ENCODE measurements at places on chromosomes 13 and 19. TPM values are rescaled to one million over a fixed set of nuclear protein-coding genes. Genes with fewer than 3 reads are reported as not detected.

DNA sequence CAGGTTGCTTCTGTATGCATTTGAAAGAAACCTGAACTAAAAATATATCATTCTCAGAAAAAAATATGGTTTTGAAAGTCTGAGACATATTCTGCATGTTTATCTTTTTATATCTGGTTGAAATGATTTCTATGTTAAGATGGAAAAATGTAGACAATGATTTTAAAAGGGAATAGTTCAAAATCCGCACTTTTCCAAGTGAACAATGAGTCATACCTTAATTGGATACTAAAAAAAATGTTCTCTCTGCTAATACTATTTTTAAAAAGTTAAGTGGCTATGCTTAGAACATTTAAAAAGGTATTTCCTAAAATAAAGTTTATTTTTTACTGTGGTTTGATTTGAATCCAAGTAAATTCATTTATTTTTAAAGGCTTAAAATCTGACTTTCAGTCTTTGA, 801.4 kb downstream of the SLITRK6 start:
- H3K27ac ChIP-seq: no peak overlapping the region
- H3K36me3 ChIP-seq: no peaks in the 10 kb centered on the region
- no peak overlapping the region for H3K4me3 ChIP-seq
- no peaks in the 10 kb centered on the region for H3K27me3 ChIP-seq
- no peaks in the 10 kb centered on the region for H3K4me1 ChIP-seq

Gene GSX1
- not detected for polyA plus RNA-seq

DNA sequence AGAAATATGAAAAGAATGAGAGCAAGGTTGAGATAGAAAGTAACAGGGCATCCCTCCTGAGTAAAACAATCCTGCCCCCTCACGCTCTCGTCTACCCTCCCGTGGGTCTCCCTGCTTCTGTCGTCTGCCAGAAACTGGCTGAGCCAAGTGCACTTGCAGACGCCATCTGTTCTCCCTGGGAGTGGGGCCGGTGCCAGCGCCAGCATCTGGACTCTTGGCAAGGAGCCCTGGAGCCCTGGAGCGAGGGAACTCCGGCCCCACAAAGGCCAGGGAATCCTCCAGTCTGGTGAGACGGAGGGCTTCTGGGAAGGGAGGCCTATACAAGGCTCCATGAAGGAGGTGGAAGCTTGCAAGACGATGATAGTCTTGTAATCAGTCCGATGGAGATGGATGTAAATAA, 2.3 kb upstream of the TMEM91 start:
- H3K27me3 ChIP-seq: no peaks in the 10 kb centered on the region
- peak; percentile 92 for DNase-seq
- H3K4me3 ChIP-seq: no peak overlapping the region
- no peaks in the 10 kb centered on the region for H3K36me3 ChIP-seq

DNA sequence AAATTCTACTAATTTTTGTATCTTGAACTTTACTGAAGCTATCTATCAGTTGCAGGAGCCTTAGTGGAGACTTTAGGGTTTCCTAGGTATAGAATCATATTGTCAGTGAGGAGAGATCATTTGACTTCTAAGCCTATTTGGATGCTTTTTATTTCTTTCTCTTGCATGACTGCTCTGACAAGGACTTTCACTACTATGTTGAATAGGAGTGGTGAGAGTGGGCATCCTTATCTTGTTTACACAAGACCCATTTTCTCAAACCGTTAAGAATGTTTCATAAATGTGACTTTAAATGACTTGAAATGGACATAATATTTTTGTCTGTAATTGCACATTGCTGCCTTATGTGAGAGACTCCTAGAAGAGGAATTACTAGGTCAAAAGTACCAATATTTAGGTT, 17.9 kb upstream of the CSNK1A1L start:
- peaks cover 6% of the 10 kb centered on the region for H3K4me1 ChIP-seq
- DNase-seq: no peak
- H3K4me3 ChIP-seq: no peak overlapping the region
- no peak overlapping the region for H3K27ac ChIP-seq
- H3K27me3 ChIP-seq: no peaks in the 10 kb centered on the region

DNA sequence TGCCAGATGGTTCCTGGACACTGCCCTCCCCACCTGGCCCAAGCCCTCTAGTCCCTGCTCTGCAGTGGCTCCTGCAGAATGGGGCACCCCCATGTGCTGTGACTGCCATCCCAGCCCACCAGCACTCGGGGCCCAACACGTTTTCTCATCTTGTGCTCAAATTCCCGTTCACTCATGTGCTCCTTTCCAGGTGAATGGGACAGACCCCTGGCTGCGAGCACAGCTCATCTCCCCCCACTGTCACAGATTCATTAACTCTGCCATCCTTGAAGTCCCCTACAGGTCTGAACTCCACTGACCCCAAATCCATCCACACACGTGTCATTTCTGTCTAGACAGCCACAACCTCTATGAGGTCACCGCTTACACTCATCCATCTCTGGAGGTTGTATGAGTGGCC, 23.6 kb downstream of the TUBA3C start:
- no peak overlapping the region for H3K27ac ChIP-seq
- H3K4me1 ChIP-seq: no peaks in the 10 kb centered on the region
- no peaks in the 10 kb centered on the region for H3K27me3 ChIP-seq
- no peak for DNase-seq
- no peaks in the 10 kb centered on the region for H3K36me3 ChIP-seq

Gene ZNF85
- 3.1 TPM for polyA plus RNA-seq

DNA sequence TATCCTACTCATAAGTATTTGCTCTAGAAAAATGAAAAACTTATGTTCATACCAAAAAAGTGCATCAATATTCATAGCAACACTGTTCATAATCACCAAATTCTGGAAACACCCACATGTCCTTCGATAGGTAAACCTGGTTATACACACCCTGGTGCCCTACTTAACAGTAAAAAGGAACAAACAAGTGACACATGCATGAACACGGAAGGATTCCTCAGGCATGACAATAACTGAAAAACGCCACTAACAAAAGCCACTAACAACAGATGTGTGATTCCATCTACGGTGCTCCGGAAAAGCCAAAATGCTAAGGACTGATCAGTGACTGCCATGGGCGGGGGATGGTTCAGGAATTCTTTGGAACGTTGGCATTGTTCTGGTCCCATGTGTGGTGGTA, 65.5 kb downstream of the STK24 start:
- H3K4me1 ChIP-seq: peaks cover 22% of the 10 kb centered on the region
- H3K36me3 ChIP-seq: peaks cover 9% of the 10 kb centered on the region
- no peak overlapping the region for H3K27ac ChIP-seq
- DNase-seq: no peak
- H3K4me3 ChIP-seq: no peak overlapping the region

Gene GRIN2D
- polyA plus RNA-seq: 0.23 TPM

DNA sequence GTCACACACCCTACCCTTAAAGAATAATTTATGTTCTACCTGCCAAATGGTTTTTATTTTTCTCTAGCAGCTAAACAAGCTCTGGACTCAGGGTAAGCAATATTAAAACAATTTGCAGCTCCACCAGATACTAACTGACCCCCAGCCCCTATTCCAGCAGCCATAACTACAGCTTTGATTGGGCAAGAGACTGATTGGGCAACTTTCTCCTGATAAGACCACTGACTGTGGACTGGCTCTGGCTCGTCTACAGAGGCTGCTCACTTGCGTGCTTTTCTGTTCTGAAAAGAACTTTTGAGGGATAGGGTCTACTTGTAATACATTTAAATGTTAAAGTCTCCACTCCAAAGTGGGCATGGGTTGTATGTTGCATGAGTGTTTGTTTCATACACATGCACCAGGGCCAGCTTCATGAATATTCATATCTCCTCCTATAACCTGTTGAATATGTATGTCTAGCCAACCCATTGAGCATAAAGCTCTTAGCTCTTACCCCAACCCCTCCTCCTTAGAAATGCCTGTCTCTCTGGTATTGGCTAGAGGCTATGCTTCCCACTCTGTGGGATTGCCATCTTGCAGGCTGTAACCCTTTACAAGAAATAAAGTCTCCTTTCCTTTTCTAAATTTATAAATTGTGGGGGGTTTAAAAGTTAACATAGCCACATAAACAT, 19.9 kb downstream of the OR7A5 start:
- H3K27ac ChIP-seq: no peak overlapping the region
- H3K27me3 ChIP-seq: no peaks in the 10 kb centered on the region
- no peak overlapping the region for H3K4me3 ChIP-seq
- DNase-seq: no peak

GRCh38 chr19:590396-590745, 690 bp downstream of the HCN2 start:
- H3K4me1 ChIP-seq: peaks cover 5% of the 10 kb centered on the region
- peak overlapping the region; percentile 36 for H3K4me3 ChIP-seq
- H3K27ac ChIP-seq: no peak overlapping the region
- peak; percentile 30 for DNase-seq
- peaks cover 24% of the 10 kb centered on the region for H3K27me3 ChIP-seq
- no peaks in the 10 kb centered on the region for H3K36me3 ChIP-seq

DNA sequence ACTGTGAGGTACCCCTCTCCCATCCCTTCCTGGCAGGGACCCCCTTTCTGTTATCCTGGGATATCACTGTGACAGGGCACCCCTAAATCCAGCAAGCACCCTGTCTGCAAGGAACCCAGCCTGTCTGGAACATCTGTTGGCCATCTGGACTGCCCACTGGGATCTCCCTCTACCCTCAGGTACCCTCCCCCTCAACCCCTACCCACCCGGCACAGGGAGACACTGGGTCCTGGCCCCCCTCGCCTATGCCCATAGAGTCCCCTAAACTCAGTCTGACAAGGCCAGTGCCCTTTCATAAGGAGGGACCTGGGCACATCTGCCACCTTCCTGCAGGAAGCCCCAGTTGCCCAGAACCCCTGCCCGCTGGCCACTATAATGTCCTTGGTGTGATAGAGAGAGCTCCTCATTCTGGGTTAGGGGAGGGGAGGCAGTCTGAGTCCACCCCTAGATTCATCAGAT, 2.8 kb upstream of the SLC27A5 start:
- H3K36me3 ChIP-seq: peaks cover 18% of the 10 kb centered on the region
- H3K4me3 ChIP-seq: no peak overlapping the region
- no peaks in the 10 kb centered on the region for H3K27me3 ChIP-seq
- no peak overlapping the region for H3K27ac ChIP-seq

DNA sequence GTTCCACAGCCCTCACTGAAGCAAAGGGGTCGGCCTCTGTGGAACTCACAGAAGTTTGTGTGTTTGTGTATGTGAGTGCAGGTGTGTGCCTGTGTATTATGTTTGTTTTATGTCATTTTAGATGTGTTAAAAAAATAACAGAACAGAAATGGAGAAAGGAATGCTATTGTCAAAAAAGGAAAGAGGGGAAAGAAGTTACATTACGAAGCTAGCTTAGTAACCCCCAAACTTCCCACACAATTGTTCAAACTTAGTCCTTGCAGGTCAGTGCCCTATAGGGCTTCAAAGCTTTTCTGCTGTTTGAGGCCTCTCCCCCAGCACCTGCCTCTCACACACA, 1505.6 kb upstream of the SLC10A2 start:
- no peaks in the 10 kb centered on the region for H3K27me3 ChIP-seq
- DNase-seq: no peak
- no peaks in the 10 kb centered on the region for H3K36me3 ChIP-seq
- H3K27ac ChIP-seq: no peak overlapping the region

Gene PRSS57
- polyA plus RNA-seq: not detected

DNA sequence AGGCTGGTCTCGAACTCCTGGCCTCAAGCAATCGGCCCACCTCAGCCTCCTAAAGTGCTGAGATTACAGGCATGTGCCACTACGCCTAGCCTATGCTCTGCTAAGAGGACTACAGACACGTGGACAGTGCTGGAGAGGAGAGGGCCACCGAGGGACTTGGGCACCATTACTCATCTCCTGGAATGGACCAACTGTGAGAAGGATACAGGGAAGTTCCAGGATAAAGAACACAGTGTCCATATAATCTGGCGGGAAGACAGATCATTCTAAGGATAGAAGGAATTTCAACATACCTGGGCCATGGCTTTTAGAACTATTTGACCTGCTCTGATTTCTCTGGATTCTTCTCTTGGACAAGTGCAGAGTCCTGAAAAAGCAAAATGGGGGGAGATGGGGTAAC, 12.8 kb downstream of the ZNF565 start:
- H3K36me3 ChIP-seq: peaks cover 7% of the 10 kb centered on the region
- H3K27ac ChIP-seq: no peak overlapping the region
- H3K4me1 ChIP-seq: no peaks in the 10 kb centered on the region
- H3K27me3 ChIP-seq: no peaks in the 10 kb centered on the region
- DNase-seq: no peak
- H3K4me3 ChIP-seq: no peak overlapping the region

GRCh38 chr13:109451726-109452125, 334.7 kb downstream of the IRS2 start:
- DNase-seq: no peak
- H3K4me3 ChIP-seq: no peak overlapping the region
- no peaks in the 10 kb centered on the region for H3K36me3 ChIP-seq
- peaks cover 4% of the 10 kb centered on the region for H3K4me1 ChIP-seq
- no peak overlapping the region for H3K27ac ChIP-seq

DNA sequence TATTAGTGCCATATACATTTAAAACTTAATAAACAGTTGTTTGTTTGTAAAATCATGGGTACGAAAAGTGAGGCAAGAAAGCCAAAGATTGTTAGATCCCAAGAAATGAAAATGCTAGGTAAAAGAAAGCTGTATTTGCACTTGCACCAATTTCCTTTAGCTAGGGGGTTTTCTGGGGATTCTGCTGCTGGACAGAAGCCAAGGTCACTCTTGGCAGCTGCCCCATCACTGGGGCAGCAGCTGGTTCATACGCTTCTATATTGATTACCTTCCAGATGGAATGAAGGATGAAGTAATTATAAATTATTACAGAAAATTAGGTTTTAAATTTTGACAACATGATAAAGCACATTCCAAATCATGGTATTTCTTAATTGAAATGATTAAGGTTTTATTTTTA, 127.4 kb downstream of the SLITRK5 start:
- no peaks in the 10 kb centered on the region for H3K36me3 ChIP-seq
- H3K27me3 ChIP-seq: no peaks in the 10 kb centered on the region
- no peak overlapping the region for H3K4me3 ChIP-seq
- DNase-seq: no peak

Gene ZNF20
- polyA plus RNA-seq: 1.8 TPM

DNA sequence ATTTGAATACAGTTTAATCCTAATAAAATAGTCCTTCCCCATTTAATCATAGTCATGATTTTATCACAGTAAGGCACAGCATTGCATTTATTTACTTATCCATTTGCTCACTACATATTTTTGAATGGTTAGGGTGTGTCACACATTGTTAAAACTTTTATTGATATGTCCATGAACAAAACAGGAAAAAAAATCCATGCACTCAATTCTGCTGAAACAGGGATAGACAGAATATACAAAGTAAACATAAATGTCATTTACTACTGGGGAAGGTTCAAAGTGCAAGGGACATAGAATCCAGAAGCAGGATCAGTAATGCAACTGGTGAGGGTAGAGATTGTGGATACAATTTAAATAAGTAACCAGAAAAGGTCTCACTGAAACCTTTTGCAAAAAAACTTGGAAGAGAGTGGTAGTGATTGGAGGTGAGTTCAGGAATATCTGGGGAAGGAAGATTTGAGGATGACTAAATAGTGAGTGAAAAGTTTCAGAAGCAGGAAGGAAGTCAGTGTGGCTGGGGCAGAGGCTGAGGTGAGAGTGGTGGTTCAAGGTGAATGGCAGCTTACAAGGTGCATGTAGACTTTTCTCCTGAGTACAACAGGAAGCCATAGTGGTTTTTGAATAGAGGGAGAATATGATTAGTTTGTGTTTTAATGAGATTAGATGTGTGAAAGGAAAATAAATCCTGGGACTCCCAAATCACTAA, 387.2 kb upstream of the ATXN8OS start:
- H3K27me3 ChIP-seq: no peaks in the 10 kb centered on the region
- no peaks in the 10 kb centered on the region for H3K36me3 ChIP-seq
- H3K4me1 ChIP-seq: no peaks in the 10 kb centered on the region
- H3K4me3 ChIP-seq: no peak overlapping the region
- no peak for DNase-seq
- no peak overlapping the region for H3K27ac ChIP-seq

Gene METTL21C
- polyA plus RNA-seq: not detected

- peaks cover 1% of the 10 kb centered on the region for H3K4me1 ChIP-seq
- H3K27me3 ChIP-seq: peaks cover 22% of the 10 kb centered on the region
- H3K27ac ChIP-seq: no peak overlapping the region
- no peaks in the 10 kb centered on the region for H3K36me3 ChIP-seq
- H3K4me3 ChIP-seq: no peak overlapping the region
Measured at GRCh38 chr13:51000061-51000460, 90.5 kb downstream of the RNASEH2B start.

Measured in IMR-90 (cell line).